Right lobe of liver (tissue), 6 donors: ENCODE measurements at places on chromosomes 2 and 18. TPM values are rescaled to one million over a fixed set of nuclear protein-coding genes. Genes with fewer than 3 reads are reported as not detected.

GRCh38 chr18:32469190-32469651 is 1.5 kb downstream of the GAREM1 start:
- peak; percentile 56 for DNase-seq

GRCh38 chr2:158049129-158049855 is 52.4 kb upstream of the UPP2 start:
- DNase-seq: no peak

DNA sequence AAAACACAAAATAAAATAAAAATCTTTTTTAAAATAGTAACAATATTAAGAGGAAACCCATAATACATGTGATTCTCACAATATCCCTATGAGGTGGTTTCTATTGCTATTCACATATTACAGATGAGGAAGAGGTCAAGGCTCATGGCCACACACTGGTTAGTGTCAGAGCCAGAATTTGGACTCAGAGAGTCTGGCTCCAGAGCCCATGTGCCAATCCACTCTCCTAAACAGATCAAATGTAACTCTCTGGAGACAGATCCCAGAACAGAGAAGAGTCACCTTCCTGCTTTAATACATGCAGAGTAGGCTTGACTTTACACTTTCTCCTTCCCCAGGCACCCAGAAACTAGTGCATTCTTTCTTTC is 10.1 kb upstream of the SLC11A1 start:
- DNase-seq: peak; percentile 8

KCNG2 gene
- total RNA-seq: not detected

GRCh38 chr18:29853126-29853525 is 1189.4 kb downstream of the DSC3 start:
- DNase-seq: no peak

PARD3B gene
- total RNA-seq: 8.0 TPM

CLHC1 gene
- 1.5 TPM for total RNA-seq

DNA sequence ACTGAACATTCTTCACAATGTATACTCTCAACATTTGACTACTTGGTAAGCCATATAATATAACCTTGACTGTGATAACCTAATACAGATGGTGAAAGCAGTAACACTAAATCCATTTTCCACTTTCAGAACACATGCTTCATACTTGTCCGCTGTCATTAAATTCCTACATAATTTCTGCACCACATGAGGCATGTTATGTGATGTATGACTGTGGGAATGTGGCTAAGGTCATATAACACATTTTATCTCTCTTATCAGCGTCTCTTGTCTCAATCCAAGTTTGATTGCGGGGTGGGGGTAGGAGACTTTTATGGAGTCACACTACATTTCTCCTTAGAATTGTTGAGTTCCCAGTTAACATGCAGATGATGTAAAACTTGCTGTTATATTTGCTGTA is 110.9 kb downstream of the MTCL1 start:
- DNase-seq: no peak

SERPINB2 gene
- not detected for total RNA-seq

SPRED2 gene
- total RNA-seq: 13.0 TPM
